A549 (cell line): ENCODE measurements at places on chromosomes 6 and 20.

GRCh38 chr6:6556738-6557503 is 31.6 kb upstream of the LY86 start:
- DNase-seq = peak; percentile 31

DNA sequence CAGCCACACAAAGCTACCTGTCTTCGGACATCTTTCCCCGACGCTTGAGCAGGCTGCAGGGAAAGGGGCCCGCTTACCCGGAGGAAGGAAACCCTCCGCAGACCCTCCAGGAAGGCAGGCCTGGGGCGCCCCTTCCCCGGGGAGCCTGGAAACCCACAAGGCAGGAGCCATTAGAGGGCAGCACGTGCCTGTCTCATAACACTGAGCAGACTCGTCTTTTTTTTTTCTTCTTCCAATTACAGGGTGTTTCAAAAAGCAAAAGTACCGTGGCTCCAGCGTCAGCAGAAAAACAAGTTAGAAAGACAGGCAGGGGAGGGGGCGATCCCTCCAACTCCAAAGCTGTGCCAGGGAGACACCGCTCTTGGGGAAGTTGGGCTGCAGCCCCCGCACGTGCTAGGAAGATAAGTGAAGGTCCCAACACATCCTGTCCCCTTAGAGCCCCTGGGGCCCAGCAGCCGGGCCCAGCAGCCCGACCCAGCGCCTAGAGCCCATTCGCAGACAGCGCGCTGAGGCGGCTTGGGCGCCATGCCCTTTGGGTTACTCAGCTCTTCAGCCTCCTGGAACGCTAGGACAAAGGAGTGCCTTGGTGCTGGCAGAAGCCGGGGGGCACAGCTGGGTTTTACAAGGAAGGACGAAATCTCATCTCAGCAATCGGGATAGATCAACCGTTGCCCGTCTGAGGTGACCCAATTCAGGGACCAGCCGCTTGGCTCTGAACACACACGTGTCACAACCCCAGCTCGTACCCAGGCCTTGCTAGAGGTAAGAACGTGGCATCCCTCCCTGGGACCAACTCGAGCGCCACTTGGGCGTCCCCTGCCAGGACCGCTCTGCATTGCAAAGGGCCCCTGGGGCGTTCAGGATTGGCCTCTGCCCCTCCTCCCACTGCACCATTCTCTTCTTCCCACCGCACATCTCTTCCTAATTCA is 136.3 kb downstream of the LY86 start:
- peak; percentile 44 for DNase-seq

DNA sequence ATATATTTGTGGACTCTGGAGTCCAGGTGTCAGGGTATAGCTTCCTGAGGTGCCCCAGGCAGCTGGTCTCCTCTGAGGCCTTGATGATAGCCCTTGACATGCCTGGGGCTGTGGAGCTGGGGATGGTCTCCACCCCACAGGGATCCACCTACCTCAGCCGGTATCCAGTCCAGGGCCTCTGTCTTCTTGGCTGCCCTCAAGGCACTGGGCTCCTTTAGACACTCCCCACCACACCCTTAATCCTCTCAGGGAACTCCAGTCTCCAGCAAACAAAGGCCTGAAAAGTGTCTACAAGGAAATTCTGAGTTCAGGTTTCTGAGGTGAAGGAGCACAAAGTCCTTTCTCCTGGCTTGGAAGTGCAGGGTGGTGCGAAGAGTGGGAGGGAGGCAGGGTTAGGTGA is 44.6 kb upstream of the DDR1 start:
- no peak for DNase-seq

GRCh38 chr6:46220352-46221221 is 49.8 kb upstream of the ENPP5 start:
- DNase-seq = no peak

- no peak for DNase-seq
Observed at GRCh38 chr6:159879856-159880255, 10.9 kb upstream of the MAS1 start.

DNA sequence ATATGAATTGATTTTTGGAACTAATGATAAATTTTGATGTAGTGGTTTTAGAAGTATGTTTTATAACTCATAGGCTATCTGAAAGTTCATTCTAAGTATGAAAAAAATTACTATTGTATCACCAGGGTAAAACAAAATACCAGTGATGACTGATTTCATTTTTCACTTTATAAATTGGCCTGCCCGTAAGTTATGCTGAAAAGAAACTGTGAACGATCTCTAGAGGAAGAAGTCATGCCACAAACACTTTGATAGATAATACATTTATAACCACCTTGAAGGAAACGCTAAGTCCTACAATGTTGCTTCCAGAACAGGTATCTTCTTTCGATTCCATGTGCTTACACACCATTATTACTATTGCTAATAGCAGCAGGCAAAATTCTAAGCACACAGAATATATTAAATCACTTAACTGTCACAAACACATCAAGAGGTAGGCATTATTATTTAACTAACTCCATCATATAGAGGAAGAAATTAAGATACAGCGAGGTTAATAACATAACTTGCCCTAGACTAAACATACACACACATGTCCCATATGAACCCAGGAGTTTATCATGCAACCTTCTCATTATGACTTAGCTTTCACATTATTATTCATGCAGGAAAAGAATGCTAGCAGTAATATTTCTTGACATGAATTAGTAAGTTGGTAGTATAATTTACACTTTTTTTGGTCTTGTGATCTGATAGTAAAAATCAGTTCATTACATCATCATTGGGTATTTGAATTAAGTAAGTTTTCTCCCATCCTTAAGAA is 44.7 kb downstream of the RGS17 start:
- DNase-seq = no peak

- DNase-seq = peak; percentile 53
Observed at GRCh38 chr20:33561692-33562601, 72.1 kb downstream of the CBFA2T2 start.

DNA sequence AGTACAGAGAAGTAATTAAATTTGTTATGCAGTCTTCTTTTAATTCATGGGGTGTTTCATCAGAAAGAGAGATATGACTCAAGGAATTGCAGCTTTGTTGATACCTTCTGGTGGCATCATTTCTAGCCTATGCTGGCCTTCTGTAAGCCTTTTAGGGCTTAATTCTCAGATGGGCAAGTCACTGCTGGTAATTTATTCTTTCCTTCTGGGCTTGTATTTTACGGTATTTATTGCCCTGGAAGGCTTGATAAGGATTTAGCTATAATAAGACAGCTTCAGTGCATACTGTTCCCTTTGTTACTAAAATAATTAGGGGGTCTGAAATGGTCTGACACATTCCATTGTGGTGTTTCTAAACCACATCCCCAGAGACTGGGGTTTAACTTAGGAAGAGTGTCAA is 57.9 kb upstream of the EMILIN3 start:
- DNase-seq = no peak

DNA sequence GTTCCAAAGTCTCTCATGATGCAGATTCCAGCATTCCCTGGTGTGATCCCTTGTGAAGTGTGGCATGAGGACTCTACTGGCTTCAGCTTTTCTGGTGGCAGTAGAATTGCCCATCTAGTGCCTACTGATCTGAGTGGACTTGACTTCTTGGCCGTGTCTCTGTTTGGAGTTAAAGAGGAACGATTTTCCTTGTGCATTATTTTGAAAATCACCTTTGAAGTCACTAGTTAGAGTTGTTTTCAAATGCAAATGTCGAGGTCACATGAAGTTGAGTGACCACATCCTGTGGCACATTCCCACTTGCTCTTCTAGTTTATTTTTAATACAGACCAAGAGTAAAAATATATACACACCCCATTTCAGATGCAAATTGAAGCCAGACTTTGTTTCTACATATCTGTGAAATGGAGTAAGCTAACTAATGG is 270.7 kb upstream of the TAB2 start:
- DNase-seq = no peak

DNA sequence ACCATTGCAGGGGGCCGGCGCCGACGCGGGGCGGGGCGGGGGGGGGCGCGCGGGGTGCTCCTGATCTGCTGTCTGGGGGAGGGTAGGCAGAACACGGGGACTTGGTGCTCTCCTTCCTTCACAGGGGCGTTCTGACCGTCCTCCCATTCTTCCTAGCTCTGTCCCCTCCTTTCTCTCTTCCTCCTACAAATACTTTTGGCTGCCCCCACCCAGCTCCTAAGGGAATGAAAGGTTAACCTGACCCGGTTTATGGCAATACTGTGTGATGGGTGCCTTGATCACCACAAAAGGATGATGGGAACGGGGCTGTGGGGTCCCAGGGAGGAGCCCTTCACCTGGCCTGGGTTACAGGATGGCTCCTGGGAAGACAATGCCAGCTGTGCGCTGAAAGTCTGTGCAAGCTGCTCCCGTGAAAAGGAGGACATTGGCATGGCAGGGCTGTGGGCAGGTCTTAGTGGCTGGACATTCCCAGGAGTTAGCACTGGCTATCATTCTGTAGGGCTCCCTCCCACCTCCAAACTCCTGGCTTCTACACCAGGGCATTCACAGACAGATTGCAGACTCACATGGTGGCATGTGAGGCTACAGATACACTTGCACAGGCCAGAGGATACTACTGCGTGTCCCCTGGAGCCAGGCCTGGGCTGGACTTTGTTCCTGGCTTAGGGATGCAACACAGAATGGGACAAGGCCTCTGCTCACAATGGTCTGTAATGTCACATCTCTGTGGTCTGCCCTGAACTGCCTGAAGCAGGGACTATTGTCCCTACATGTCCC is 1.9 kb upstream of the TPD52L2 start:
- no peak for DNase-seq

- peak; percentile 65 for DNase-seq
Observed at GRCh38 chr6:158068893-158069799, 87.5 kb downstream of the SYNJ2 start.

- DNase-seq = no peak
Observed at GRCh38 chr20:43658723-43659419, 8.0 kb upstream of the MYBL2 start.

- peak; percentile 63 for DNase-seq
Observed at GRCh38 chr6:166786704-166787293, 159.7 kb upstream of the RPS6KA2 start.

DNA sequence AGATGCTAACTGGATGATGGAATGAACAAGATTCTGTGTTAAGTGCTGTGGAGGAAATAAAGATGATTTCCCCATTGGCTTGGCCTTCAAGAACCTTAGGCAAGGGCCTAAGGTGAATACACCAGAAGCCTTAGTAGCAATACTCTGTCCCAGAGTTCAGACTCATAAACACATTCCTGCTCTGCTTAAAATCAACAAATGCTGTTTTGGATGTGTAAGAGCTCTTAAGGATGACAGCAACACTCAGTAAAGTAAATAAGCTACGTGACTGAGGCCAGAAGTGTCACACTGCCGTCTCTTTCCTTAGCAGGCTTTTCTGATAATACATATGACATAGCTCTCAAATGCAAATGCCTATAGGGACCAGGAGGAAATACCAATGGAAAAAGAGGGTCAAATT is 90.6 kb downstream of the EYA2 start:
- DNase-seq = peak; percentile 31

GRCh38 chr6:43339168-43339567 is 30.3 kb downstream of the ZNF318 start:
- no peak for DNase-seq

DNA sequence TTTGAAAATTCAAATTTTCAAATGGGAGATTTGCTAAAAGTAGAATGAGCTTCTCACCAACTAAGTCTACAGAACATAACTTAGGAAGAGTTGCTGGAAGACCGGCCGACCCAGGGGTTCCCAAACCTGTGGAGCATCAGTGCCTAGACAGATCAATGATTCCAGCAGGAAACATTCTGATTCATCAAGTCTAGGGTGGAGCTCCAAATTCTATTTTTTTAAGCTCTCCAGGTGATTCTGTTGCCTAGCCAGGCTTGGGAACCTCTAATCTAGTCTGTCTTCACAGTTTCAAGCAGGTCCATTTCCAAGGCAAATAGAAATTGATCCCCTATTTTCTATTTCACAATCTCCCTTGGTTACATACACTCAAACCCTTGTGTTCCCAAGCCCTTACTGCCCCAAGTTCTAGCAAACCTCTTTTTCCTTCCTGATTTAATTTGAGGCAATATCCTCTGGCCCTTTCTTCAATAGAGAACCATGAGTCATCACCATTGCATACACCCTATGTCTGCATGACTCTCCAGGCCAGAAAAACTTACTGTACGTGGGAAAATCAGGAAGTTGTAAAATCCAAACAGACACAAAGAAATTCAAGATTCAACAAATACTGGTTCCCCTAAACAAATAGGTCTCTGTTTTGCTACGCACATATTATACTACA is 8.9 kb downstream of the ATXN1 start:
- DNase-seq = peak; percentile 75

- DNase-seq = no peak
Observed at GRCh38 chr6:98530732-98531131, 303.6 kb upstream of the POU3F2 start.

DNA sequence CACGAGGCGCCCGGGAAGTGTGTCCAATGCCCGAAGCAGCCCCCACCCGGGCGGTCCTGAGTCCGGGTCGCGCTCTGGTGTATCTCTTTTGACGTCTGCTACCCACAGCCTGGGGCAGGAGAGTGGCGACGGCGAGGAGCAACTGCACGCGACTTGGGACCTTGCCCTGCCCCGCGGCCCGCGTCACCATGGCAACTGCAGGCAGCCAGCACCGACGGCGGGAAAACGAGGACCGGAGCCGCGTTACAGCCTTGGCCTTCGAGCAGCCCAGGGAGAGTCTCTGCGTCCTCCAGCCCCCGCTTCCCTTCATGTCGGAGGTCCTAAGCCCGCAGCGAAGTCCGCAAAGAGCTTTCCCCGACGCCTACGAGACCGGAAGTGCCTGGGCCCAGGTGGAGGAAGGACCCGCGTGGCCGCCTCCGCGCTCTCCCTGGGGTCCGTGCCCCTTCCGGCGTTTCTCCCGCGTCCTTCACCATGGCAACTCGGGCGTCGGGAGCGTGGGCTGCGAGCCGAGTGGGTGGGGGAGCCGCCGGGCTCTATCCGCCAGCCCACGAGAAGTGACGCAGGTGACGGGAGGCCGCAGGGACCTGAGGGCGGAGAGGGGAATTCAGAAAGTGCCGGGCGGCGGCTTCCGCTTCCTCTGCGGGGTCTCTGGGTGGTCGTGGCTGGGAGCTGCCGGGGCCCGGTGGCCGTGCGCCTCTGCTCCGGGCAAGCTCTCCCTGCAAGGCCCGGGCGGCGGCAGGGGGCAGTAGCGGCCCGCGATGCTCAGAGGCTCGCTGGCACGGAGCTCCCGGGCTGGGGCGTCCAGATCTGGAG is 88.6 kb upstream of the TGM3 start:
- DNase-seq = peak; percentile 90

GRCh38 chr20:38685853-38686473 is 38.3 kb upstream of the SLC32A1 start:
- DNase-seq = peak; percentile 10

GRCh38 chr6:163893609-163894189 is 479.2 kb downstream of the QKI start:
- no peak for DNase-seq

DNA sequence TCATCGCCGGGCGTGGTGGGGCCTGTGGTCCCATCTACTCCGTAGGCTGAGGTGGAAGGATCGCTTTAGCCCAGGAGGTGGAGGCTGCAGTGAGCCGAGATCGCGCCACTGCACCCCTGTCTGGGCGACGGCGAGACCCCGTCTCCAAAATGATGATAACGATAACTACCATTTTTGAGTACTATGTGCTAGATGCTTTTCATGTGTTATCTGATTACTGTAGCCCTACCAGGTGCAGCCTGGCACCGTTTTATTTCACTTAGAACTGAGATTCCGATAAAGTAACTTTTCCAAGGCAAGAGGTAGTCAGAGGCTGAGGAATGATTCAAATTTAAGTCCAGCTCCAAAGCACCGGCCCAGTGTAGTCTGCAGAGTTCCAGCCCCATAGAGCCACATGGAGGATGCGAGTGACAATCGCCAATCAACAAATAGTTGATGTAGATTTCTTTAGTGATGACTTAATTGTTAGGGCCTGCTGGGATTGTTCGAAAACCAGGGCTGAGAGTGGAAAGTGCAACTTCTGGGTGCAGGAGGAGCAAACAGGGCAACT is 727 bp downstream of the ERMARD start:
- DNase-seq = no peak
